ENCODE measurements at places on chromosomes 4 and X. TPM values are rescaled to one million over a fixed set of nuclear protein-coding genes. Genes with fewer than 3 reads are reported as not detected.

CXCL11 gene
- not detected for total RNA-seq

ESX1 gene
- 1.6 TPM for total RNA-seq

- H3K4me1 ChIP-seq, result no peaks in the 10 kb centered on the region
- no peaks in the 10 kb centered on the region for H3K36me3 ChIP-seq
- no peaks in the 10 kb centered on the region for H3K27me3 ChIP-seq
- no peak for DNase-seq
- no peak overlapping the region for H3K27ac ChIP-seq
Observed at GRCh38 chr4:10965196-10965595, 280.6 kb upstream of the CLNK start.

- peaks cover 13% of the 10 kb centered on the region for H3K4me1 ChIP-seq
- no peak for DNase-seq
- no peak overlapping the region for H3K27ac ChIP-seq
- no peak overlapping the region for H3K4me3 ChIP-seq
- H3K36me3 ChIP-seq, result no peaks in the 10 kb centered on the region
- H3K27me3 ChIP-seq, result no peaks in the 10 kb centered on the region
Observed at GRCh38 chrX:19827088-19827487, 60.3 kb downstream of the SH3KBP1 start.

DNA sequence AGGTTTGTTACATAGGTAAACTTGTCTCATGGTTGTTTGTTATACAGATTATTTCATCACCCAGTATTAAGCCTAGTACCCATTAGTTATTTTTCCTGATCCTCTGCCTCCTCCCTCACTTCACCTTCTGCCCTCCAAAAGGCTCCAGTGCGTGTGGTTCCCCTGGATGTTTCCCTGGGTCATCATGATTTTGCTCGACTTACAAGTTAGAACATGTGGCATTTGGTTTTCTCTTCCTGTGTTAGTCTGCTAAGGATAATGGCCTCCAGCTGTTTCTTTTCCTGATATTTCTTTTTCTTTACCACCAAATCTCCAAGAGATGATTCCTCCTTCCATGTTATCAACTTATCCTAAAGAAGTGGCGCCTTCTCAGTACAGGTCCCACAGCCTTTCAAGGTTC, 543.1 kb upstream of the ADGRL3 start:
- no peak for DNase-seq
- H3K36me3 ChIP-seq, result no peaks in the 10 kb centered on the region
